ENCODE measurements at places on chromosomes 6 and 20.

DNA sequence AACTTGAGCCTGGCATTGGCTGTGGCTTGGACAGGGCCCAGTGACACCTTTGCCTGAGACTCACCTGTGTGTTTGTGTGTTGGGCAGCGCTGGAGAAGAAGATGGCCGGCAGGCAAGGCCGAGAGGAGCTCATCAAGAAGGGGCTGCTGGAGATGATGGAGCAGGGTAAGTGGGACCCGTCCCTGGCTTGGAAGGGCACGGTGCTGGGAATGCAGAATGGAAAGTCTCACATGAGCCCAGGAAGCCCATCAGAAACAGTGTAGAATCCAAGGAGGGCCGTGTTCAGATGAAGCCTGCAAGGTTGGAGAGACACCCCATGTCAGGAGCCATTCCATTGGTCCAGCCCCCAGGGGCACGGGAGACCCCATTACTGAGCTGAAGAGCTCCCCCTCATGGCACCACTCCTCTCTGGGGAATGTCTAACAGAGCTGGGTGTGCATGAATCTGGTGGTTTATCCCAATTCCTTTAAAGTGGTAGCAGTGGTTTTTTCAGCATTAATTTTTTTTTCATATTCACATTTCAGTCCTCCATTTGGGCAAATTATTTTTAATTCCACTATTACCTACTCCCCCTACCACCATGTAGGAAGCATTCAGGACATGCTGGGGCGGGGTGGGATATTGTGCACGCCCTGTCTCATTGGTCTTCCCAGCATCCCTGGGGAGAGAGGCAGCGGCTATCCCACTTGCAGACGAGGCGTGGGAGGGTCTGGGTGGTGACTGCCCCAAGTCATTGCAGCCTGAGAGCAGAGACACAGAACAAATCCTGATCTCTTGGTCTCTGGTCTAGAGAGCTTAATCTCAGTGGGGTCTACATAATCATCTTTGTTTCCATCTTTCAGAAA lies 143.6 kb downstream of the PHACTR3 start:
- DNase-seq, result no peak

DNA sequence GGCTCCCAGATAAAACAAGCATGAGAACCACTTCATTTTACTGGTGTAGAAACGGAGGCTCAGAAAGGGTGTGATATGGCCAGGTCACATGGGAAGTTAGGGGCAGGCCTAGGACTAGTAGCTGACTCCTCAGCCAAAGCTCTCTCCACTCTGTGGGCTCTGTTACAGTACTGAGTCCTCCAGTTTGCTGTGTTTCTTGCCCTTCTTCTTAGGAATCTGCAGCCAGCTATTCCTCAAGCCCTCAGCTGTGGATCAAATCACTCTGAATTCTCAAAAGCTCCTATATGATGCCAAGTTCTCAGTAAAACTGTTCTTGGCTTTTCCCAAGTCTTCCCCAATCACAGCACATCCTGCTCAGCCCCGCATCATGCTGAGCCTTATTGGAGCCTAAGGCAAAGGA lies 42.5 kb upstream of the ADGRF1 start:
- DNase-seq, result no peak

- no peak for DNase-seq
These were observed 10.9 kb downstream of the CUL9 start for GRCh38 chr6:43192911-43193310.

DNA sequence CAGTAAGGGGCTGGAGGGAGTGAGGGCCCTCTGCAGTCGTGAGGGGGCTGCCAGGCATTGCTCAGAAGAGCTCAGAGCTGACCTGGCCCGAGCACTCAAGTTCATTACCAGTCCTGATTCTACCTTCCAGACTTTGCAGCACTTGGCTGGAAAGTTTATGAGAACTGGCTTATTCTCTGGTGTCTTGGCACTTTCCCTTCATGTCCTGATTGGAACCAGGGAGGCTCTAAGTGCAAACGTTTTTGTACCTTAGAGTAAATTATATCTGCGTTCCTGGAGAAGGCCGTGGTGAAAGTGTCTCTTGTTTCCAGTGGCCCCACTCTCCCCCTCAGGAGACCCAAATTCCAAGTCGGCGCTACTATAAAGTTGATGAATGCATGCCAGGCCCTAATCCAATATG lies 402.3 kb downstream of the CDC5L start:
- no peak for DNase-seq

- no peak for DNase-seq
These were observed 16.7 kb upstream of the IRAK1BP1 start for GRCh38 chr6:78850621-78851020.

DNA sequence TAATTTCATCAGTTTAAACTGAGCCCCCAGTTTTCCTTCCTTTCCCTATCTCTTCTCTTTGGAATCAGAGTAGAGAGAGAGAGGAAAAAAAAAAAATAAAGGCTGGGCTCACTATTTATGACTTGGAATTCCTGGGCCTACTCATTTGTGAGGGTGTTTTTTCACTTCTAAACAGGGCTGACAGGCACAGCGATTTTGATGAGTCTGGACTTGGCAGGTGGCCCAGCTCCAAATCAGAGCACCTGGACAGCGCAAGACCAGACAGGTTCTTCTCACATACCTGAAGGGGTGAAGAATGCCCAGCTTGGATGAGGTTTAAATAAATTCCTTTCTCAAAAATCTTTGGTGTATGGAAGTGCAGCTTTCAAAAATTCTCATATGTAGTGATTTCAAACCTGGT lies 122.2 kb downstream of the KIF13A start:
- no peak for DNase-seq

DNA sequence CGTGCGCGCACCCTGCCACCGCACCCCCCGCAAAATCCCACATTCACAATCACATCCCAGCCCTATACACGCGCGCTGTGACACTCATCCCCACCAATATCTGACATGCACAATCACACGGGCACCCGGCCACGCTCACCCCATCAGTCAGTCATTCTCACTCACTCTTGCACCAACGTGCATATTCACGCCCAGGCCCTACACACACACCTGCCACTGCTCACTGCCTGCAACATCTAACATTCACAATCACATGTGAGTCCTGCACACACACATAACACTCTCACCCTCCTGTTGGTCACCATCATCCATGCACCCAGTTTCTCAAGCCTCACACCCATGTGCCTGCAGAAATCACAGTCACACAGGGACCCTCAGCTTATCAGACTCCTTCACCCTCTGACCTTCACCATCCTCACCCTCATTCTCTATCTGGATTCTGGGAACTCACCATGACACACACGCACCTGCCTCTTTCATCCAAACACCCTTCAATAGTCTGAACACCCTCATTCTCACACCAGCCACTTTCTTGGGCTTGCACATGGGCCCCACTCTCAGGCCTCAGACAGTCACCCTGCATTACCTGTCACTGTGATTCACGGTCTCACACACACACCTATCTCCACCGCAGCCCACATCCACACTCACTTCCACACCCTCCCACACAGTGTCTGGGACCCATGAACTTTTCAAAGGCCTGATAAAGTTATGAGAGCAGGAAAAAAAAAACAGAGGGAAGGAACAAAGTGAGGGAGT lies 748 bp upstream of the ATP9A start:
- peak; percentile 4 for DNase-seq

GRCh38 chr6:3419624-3420272 lies 37.1 kb downstream of the SLC22A23 start:
- DNase-seq, result no peak

DNA sequence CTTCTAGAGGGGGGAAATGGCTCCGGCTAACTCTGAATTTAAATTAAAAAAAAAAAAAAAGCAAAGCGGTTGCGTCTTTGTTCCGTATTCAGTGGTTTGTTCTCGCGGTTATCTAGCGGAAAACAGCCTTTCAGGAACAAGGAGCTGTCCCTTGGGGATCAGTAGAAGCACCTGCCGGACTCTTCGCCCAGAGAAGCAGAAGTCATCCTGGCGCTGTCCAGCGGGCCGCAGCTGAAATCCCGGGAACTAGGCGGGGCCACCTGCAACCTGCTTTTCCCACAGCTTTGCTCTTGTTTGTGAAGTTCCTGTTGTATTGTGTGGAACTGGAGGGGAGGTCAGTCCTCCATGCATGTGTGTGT lies 43.9 kb upstream of the GJE1 start:
- no peak for DNase-seq

GRCh38 chr6:112933947-112934346 lies 586.8 kb downstream of the RFPL4B start:
- DNase-seq, result no peak

GRCh38 chr20:23265226-23265625 lies 85.4 kb upstream of the NXT1 start:
- no peak for DNase-seq

DNA sequence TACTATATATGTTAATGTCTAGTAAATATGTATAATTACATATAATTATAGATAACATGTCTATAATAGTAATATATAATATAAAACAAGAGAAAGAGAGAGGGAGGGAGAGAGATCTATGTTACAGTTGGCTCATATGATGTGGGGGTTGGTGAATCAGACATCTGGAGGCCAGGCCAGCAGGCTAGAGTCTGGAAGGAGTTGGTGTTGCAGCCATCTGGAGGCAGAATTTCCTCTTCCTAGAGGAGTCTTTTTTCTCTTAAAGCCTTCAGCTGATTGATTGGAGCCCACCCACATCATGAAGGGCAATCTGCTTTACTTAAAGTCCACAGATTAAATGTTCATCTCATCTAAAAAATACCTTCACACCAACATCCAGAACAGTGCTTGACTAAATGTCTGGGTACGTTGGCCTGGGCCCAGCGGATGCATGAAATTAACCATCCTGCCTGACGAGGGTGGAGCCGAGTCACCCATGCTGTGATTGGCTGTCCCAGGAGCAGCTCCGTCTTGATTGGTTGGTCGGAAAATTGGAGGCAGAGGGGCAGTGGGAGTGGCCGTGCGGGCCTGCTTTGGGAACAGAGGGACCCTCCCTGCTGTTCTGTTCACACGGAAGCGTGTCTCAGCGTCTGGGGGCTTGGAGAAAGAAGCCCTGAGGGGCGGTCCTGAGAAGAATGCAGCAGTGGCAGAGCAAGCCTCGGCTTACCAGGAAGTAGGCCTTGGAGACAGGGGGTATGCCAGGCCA lies 392.4 kb downstream of the QKI start:
- no peak for DNase-seq

GRCh38 chr6:27825025-27825793 lies 87.0 kb downstream of the OR2B2 start:
- DNase-seq, result no peak

GRCh38 chr6:165308926-165309731 lies at the start of gene C6orf118:
Gene C6orf118 (minus strand): TSS chr6:165309605. CDS start chr6:165309586, 19 bp downstream.
- no peak for DNase-seq

DNA sequence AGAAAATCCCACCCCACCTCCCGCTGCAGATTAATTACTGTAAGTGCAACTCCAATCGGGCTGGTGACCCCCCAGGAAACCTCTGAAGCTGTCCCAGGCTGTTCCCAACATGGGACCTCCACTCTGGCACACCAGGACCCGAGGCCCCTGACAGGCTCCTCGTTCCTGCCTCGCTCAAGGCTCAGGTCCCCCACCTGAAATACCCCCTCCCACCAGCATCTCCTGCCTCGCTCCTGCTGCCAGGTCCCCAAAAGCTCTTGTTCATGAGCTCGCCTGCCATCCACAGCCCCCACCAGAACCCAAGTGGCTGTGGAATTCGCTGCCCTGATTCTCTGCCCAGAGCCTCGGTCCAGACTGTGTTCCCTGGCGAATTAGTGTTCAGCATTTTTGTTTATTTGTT lies 26.1 kb downstream of the NPEPL1 start:
- no peak for DNase-seq

DNA sequence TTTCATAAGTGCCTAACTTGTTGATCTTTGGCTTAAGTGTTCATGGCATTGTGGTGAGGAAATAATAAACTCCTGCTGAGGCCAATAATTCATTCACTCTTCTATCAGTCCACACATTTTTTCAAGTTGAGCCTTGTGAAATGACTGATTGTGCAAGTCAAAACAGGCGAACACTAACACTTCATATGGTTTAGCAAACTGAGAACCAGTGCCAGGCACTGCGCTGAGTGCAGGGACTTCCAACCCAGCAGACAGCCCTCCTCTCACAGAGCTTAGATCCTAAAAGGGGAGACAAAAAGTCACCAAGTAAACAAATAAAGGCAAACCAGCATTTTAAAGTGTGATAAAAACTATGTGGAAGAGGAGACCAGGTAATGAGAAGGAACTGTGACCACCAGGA lies 435.0 kb downstream of the PTPRT start:
- DNase-seq, result no peak

DNA sequence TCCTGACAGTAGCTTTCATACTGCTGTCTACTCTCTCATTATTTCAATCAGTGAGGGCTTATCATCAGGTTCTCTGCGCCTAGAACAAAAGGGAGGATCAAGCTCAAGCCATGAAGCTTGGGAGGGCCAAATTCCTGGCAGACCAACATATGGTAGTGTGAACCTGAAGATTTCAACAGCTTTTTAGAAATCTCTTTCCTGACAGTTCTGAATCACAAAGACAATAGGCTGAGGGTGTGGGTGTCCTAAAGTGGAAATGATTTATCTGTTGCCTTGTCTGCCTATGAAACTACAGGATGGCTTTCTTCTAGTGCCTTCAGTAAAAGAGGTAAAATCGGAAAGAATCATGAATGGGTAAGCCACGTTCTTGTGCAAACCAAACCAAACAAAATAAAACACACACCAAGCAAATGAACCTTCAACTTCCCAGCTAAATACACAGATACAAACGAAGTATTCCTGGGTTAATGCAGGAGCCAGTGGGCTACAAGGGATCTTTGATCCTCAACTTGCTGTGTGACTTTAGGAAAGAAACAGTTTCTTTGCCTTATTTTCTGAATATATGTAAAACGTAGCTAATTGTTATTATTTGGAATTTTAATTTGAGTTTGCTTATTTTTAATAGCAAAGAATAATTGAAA lies 2.7 kb upstream of the RHAG start:
- DNase-seq, result no peak

GRCh38 chr6:155434096-155434495 lies 21.5 kb downstream of the NOX3 start:
- no peak for DNase-seq

DNA sequence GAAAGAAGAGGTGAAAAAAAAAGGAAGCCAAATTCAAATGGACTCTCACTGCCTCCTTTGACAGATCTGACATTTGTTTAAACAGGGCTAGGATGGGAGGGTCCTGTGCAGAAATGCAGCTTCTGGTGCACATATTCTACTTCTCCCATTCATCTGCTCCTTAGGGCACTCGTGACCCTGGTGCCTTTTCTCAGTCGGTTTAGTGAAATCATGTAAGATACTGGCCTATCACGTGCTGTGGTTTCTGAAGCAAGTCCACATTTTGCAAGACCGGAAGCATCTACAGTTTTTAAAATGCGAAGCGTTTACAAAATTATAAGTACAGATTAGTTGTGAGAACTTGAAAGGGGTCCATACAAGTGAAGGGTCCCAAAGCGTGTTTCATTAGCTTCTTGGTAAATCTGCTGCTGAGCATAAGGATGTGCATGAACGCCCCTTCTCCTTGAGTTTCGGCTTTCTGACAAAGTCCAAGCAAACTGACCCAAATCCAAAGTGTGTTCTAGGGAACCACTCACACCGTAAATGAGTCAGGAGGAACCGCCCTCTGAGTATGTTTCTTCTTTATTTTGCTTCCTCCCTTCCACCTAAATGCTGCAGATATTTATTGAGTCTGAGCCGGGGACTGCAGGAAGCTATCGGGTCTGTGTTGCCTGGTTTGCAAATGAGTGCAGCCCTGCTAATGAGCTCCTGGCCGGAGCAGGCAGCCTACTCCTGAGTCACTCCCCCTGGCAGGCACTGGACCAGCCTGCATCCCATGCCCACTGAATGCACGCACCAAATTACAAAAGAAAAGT lies 323.8 kb upstream of the JARID2 start:
- DNase-seq, result no peak

All from activated naive CD4-positive, alpha-beta T cell treated with Interleukin-2 at 50 U/mL for 16 hours (primary cell).